GM12878 (cell line): ENCODE measurements at places on chromosomes 1 and 21.

DNA sequence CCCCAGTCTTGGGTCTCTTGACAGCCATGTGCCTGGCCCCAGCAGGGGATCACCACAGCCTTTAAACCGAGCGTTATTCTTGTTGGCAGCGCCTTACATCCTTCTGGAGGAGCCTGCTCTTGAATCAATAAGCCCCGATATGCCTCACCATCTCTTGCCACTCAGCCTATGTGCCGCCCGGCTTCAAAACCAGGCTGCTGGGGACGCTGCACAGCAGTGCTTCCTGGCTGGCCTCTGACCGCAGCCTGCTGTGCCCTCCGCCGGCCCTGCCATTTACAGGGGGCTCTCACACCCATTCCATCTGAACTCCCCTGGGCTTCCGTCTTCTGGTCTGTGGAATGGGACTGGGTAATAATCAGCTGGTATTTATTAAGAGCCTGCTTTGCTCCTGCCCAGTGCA is 3.0 kb upstream of the PEX10 start:
- no peak for DNase-seq

- no peak for DNase-seq
Observed at GRCh38 chr1:160357286-160358002, 9.4 kb upstream of the NHLH1 start.

- DNase-seq: no peak
Observed at GRCh38 chr1:199913318-199913717, 114.2 kb upstream of the NR5A2 start.

GRCh38 chr1:91744953-91745639 is 140.9 kb downstream of the TGFBR3 start:
- DNase-seq: no peak

- no peak for DNase-seq
Observed at GRCh38 chr1:234722904-234723720, 113.1 kb upstream of the IRF2BP2 start.

- no peak for DNase-seq
Observed at GRCh38 chr1:165637427-165637826, 6.4 kb downstream of the MGST3 start.

DNA sequence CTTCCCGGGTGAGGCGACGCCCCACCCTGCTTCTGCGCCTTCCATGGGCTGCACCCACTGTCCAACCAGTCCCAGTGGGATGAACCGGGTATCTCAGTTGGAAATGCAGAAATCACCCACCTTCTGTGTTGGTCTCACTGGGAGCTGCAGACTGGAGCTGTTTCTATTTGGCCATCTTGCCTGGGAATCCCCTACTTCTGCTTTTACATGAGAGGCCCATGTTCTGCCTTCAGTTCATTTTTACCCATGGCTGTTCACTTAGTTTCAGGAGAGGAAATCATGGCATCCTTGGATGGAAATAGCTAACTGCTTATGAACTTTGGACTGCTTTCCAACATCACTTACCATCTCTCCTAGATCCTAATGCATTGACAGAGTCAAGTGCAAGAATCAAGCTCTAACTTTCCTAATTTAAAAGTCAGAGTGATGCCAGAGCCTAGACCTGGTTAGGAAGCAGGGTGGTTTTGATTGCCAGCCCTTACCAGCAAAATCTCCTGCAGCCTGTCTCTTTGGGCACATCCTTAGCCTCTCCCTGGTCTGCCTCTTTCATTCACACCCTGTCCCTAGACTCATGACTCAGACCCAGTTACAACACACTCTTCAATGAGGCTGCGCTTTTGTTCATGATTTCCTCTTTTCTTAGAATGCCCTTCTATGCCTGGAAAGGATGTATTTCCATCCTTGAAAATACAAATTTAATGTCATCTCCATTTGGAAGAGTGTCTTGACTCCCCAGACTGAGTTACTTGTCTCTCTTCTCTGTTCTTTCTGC is 137.2 kb downstream of the KCTD3 start:
- no peak for DNase-seq

DNA sequence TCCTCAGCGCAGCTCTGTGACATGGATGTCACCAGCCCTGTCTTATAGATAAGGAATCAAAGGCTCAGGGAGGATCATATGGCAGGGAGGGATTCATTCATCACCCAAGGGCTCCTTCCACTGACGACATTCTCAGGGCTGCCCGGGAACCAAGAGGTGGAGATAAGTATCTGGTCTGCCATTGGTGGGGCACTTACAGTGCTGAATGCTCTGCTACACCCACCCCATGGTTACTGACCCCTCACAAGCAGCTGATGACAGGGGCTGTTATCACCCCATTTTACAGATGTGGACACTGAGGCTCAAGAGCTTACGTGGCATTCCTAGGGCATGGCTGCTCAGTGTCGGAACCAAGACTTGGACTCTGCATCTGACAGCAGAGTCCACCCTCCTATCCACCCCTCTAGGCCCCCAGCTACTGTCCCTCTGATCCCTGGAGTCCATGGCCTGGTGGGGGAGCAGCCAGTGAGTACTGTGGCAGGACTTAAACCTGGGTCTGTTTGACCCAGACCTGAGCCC is 155.1 kb downstream of the PTPRU start:
- DNase-seq: no peak

DNA sequence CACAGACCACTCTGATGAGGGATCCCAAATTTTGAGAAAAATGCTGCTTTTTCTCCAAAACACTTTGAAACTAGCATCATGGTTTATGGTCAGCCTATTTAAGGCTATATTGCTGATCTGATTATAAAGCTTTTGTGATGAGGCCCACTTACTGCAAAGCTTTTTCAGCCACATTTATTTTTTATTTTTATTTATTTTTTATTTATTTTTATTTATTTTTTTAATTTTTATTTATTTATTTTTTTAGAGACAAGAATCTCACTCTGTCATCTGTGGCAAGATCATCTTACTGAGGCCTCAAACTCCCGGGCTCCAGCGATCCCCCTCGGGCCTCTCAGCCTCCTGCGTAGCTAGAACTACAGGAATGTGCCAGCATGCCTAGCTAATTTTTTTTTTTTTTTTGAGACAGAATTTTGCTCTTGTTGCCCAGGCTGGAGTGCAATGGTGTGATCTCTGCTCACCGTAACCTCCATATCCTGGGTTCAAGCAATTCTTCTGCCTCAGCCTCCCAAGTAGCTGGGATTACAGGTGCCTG is 5.2 kb upstream of the BCAS2 start:
- no peak for DNase-seq

DNA sequence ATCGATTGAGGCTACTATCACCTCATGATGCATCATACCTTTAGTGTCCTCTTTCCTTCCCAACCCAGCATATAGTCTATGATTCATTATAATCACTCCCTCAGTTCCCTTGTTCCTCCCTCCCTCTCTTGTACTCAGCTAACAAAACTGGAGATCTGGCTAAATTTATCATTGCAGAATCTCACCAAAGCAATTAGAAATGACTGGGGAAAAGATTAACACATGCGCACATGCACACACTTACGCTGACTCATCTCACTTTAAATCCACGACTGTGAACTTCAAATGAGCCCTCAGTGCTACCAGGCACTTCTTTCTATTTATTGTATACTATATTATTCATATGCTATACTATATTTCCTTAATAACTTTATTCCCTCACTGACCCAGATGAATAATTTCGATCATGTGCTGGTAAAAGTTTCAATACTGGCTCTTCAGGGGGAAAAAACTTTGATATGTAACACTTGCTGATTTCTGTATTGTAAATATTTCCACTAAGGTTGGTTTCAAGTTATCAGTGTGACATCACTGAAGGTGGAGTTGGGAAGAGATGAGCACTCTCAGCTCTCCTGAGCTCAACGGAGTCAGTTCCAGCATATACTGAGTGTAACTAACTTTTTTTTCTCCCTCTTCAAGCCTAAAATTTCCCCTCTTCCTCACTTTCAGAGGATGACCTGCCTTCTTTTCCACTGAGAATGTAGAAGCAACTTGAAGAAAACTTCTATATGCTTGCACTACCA is 613.7 kb upstream of the B3GALT2 start:
- DNase-seq: no peak

GRCh38 chr1:28592321-28593071 is 431 bp downstream of the RAB42 start:
- no peak for DNase-seq

- DNase-seq: peak; percentile 30
Observed at GRCh38 chr1:223189903-223190724, 47.1 kb upstream of the TLR5 start.

- DNase-seq: no peak
Observed at GRCh38 chr21:44932408-44933181, 7.2 kb upstream of the SLX9 start.
